ENCODE measurements at places on chromosomes 2 and 18.

DNA sequence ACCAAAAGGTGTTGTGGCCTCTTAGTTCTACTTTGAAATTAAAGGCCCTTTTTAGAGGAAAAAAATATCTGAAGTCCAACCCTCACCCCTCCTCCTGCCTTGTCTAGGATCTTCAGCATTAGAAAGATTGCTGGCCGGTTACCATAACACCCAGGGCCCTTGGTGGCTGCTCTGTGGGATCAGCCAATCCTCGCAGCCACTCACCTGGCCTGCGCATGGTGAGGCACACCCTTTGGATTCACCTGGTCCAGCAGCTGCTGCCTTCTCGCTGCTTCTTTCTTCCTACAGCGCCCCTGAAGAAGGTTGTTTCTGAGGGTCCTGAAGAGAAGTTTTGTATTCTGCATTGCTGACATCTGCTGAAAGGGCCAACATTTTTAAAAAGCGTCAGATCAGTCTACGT, 25.2 kb downstream of the DYTN start:
- no peak for DNase-seq

DNA sequence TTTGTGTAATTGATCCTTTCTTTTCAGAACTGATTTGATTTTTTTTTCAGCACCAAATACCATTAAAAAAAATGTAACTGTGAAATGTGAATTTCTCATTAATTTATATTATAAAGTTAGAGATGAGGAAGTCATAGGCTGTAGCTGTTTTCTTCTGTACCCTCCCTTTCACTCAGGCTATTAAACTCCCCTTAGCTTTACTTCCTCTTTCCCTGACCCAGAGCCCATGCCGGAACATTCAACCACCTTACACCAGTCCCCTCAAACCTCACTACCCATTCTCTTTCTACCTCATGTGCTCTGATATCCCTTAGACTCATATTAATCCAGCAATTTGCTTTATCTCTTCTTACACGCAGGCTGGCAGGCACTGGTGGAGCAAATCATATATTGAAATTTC, 12.4 kb downstream of the GALNT5 start:
- no peak for DNase-seq

GRCh38 chr2:186477790-186478189, 8.3 kb upstream of the ZC3H15 start:
- no peak for DNase-seq

- DNase-seq: no peak
These were observed 91.5 kb downstream of the MREG start for GRCh38 chr2:215921895-215922294.

DNA sequence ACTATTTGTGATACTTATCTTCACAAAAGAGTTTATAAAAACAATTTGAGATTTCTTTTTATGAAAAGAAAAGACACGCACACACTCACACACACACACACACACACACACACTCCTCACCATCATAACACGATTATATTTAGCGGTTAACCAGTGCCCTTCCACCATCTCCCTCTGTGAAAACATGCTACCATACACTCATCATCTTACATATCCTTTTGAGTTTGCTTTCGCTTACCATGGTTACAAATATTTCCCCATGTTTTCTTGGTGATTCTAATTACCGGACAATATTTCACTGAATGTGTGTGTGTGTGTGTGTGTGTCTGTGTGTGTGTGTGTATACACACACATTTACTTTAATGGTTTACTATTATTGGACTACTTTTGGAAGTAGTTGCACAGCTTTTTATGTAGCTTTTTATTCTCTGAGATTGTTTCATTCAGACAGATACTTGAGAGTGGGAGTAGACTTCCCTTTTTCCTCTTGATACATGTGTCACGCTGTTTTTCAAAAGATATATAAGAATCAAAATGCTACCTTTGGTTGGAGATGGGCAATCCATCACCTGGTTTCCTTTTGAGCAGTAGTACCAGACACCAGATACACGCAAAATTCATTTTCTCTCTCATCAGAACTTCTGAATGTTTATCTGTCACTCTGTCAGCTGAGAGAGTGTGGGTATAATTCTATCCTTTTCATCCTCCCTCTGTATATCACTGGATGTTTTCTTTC, 138.1 kb downstream of the SETBP1 start:
- no peak for DNase-seq

GRCh38 chr18:69035756-69036155, 237.9 kb downstream of the CCDC102B start:
- no peak for DNase-seq

- no peak for DNase-seq
These were observed 22.8 kb downstream of the GULP1 start for GRCh38 chr2:188314314-188315054.

DNA sequence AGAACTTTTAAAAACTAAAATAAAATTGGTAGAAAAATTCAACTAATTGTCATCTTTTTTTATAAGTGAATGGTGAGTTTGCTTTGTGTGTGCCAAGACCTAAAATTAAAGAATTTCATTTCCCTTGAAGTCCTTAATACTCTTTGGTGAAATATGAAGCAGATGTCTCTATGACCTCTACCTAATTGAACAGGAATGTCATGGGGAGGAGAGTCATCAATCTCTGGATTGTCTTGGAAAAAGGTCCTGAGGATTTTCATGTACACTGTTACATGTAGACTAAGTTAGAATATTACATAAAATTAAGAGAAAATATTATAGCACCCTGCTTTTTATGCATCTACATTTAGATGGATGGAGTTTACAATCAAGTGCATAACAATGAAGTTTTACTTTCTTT, 177.9 kb upstream of the LRP1B start:
- no peak for DNase-seq
